Stimulated activated CD8-positive, alpha-beta memory T cell treated with anti-CD3 and anti-CD28 coated beads, Interleukin-7, amount 100 ng/mL, for 1 hour (primary cell): ENCODE measurements at places on chromosomes 4 and X.

DNA sequence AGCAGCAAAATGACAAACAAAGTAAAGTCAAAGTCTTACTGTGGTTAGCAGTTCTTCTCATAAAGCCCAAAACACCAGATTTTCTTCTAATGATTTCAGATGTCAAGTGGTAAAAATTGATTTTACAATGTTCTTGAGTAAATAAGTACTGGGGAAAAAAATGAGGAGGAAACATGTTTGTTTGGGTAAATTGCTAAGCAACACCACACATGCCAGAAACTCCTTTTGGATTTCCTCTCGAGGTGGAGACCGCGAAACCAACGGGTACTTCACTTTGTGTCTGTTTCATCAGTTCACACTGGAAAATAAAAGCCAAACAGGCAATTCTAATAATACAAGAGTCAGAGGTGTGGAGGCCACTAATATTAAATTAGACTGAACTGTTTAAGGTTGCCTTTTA is 4.6 kb upstream of the PKD2 start:
- DNase-seq, result no peak

- no peak for DNase-seq
Observed at GRCh38 chr4:77788990-77789389, 30.2 kb downstream of the CNOT6L start.

DNA sequence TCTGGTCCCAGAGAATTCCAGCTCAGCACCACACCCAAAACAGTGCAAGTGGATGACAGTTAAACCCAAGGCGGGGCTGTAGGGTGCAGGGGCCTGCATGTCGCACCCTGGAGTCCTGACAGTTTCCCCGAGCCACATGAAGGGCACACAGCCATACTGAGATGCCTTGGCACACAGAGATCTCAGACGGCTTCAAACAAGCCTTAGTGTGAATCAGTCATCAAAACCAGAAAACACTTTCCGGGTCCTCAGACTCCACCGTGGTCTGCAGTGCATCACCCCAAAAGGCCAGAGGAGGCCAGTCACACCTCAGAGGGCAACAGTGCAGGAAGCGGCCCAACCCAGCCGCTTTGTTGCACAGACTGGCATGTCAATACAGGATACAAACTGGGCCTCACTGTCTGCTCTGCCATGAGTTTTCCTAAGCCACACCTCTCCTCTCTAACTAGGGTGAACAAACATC is 64.6 kb upstream of the ENPP6 start:
- DNase-seq, result peak; percentile 15

DNA sequence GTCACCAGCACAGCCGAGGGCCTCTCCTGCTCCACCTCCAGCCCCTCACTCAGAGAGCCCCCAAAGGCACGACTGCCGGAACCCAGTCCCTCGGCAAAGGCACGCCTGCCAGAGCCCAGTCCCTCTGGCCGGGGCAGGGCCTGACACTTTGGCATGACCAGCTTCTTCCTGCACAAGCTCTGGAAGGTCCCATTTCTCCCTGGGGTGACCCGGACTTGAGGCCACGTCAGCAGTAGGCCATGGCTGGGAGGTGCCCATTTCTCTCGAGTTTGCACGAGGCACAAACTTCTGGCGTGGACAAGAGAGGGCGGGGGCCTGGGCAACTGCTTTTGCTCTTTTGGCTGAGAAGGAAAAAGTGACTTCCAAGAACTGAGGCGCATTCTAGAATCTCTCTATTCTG is 62.2 kb upstream of the GPR78 start:
- DNase-seq, result no peak

- DNase-seq, result no peak
Observed at GRCh38 chrX:1392376-1393068, 609 bp upstream of the SLC25A6 start.

DNA sequence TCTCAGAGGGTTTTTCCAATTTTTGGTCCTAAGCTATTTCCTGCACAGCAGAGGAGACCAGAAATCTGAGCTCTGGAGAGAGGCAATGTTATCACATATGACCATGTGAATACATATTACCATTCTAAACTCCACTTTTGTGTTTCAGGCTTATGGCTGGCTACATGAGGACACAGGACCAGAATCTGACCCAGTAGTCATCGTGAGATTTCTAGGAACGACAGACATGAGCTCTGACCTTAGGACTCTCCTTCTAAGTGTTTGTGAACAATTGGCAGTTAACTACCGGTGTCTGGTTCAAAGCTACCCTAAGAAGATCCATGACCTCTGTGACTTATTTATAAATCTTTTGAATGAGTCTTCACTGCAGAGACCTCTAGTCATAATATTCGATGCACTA is 198.6 kb downstream of the NWD2 start:
- DNase-seq, result no peak

DNA sequence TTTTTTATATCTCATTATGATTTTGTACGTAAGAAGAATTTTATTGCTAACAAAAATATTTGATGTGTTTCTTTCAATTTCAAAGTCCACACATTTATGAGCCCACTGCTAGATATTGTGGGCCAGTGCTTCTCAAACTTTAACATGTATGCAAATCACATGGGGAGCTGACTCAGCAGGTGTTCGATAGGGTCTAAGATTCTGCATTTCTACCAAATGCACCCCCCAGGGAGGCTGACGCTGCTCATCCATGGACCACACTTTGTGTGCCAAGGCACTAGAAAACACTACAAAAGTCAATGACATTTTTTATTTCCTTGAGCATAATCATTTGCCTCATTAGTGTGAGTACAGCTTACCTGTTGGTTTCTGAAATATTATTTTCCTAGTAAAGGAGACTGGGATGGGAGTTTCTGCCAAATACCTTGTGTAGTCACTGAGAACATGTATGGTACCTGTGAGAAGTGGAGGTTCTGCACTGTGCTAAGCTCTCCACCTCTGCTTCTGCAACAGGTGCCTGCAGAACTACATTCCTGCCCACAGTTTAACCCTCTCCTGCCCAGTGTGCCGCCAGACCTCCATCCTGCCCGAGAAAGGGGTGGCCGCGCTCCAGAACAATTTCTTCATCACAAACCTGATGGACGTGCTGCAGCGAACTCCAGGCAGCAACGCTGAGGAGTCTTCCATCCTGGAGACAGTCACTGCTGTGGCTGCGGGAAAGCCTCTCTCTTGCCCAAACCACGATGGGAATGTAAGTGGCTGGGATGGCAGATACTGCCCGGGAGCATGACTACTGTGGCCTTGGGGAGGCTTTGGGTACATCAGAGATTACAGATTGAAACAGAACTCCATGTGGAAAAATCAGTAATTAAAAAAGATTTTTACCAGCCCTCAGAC is 68.9 kb upstream of the MND1 start:
- DNase-seq, result no peak

- DNase-seq, result no peak
Observed at GRCh38 chr4:16505726-16506125, 279.5 kb upstream of the TAPT1 start.

GRCh38 chr4:118991686-118992085 is 103.0 kb downstream of the SYNPO2 start:
- DNase-seq, result no peak

- DNase-seq, result no peak
Observed at GRCh38 chr4:80240976-80241375, 25.5 kb upstream of the FGF5 start.

DNA sequence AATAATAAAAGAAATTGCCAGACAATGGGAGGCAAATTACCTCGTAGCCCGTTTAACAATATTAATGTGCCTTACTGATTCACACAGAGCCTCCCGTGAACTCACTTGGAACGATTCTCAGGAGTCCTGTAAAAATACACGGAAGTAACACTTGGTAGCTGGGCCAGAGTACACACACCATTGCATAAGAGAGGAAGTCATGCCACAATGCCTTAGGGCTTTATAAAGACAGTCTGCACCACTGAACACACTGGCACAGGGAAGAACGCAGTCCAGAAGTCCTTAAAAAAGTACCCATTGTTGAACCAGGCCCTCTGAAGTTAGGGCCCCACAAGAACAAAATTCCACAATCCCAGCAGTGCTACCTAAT is 15.1 kb downstream of the SLC2A9 start:
- no peak for DNase-seq

GRCh38 chrX:31499109-31499508 is 427.3 kb upstream of the FTHL17 start:
- DNase-seq, result no peak

DNA sequence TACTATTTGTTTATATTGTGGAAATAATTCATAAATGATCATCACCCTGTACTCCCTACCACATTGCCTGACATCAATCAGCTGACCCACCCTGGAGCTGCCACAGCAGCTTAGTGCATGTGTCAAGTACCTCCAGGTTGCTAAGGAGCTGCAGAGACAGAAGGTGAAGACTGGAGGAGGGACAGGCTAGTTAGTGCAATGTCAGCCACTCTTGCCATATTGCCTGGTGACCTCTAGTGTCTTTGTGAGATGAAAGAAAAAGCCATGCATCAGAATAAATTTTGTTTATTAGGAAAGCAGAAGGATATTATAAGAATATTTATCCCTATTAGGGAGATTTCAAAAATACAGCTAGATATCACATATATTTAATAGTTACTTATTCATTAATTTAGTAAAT is 243.9 kb upstream of the FAT4 start:
- DNase-seq, result no peak

- no peak for DNase-seq
Observed at GRCh38 chrX:86935988-86936387, 581.6 kb upstream of the KLHL4 start.

GRCh38 chrX:23887451-23887850 is 20.3 kb downstream of the APOO start:
- DNase-seq, result no peak

DNA sequence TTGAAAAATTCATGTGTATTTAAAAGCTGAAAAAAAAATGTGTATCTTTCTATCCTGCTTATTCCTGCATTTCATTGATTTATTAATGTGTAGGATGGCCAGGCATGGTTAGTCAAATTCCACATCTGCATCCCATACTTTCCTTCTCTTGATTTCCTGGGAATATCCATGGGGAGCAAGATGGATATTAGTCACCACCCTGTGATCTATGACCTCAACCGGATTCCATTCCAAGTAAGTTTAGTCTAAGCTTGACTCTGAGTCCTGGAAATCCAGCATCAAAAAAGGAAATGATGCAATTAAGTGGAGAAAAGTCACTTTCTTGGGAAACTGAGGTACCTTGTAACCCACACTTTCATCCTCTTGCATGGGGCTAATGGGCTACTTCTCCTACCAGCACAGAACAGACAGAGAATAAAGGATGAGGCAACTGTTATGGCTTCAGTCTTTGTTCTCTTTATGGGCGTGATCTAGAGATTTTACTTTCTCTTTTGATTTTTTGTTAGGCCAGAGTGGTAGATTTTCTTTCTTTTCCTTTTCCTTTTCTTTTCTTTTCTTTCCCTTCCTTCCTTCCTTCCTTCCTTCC is 17.1 kb upstream of the BEX4 start:
- no peak for DNase-seq

GRCh38 chr4:89157488-89158024 is 46.2 kb downstream of the TIGD2 start:
- DNase-seq, result no peak

GRCh38 chr4:41331224-41331623 is 74.5 kb downstream of the UCHL1 start:
- no peak for DNase-seq

DNA sequence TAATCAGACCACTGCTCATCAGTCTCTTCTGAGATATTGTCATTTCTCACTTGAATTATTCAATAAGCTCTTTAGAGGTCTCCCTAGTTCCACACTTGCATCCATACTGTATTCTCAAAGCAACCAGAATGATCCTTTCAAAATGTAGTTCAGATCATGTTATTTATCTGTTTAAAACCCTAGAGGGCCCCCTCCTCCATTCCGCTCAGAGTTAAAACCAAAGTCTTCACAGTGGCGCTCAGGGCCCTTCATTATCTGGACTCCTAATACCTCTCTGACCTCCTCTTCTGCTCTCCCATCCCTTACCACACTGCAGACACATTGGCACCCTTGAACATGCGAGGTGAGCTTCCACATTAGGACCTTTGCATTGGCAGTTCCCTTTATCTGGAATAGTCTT is 32.7 kb upstream of the HPGDS start:
- DNase-seq, result no peak

DNA sequence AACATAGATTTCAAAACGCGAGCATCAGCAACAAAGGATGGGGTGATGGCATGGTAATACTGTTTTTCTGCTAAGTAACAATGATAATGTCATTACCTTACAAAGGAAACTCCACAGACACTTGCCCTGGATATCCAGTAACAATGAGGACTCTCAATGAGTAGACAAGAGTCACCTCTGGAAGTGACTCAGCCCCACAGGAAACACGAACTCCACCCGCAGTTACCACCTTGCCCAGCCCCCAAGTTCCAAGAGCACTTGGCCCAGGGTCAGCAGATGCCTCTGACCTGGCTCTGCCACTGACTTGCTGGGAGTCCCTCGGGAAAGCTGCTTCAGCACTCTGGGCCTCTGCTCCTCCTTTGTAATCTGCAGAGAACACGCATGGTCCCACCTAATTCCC is 110.3 kb upstream of the MAP3K15 start:
- DNase-seq, result no peak

GRCh38 chrX:7286168-7286837 is 138.3 kb upstream of the PUDP start:
- DNase-seq, result no peak

DNA sequence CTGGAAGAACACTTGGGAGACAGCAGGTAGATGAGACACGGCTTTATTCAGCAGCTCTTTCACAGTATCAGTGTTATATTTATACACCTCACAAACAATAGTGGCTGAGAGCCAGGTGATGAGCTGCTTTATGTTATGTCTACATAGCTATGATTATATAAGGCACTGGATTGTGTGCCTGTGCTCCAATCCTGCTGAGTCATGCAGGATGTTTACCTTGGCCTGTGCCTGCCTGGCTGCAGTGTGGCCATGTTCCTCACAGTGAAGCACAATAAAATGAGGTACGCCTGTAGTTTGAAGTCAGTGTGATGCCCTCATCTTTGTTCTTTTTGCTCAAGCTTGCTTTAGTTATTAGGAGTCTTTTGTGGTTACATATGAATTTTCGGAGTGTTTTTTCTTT is 31.3 kb downstream of the CXCL13 start:
- DNase-seq, result no peak

DNA sequence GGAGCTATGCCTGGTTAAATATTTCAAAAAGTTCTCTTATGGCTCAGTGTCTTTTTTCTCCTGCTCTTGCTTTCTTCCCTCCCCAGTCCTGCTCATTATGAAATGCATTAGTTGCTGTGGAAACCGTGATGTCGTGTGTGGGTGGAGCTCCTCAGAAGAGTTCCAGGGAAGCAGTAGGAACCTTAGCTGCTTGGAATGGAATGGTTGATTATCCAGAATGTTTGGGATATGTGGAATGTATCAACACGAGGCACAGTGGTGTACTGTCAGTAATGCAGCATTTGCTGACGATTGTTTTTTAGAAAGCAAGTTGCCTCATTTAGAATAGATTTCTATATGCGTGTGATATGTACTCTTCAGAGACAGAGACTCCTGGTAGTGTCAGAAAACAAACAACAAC is 333.2 kb downstream of the ARHGAP10 start:
- no peak for DNase-seq

GRCh38 chr4:10682397-10682796 is 2.2 kb downstream of the CLNK start:
- DNase-seq, result no peak

- no peak for DNase-seq
Observed at GRCh38 chrX:40816906-40817305, 81.6 kb upstream of the MED14 start.
